ENCODE measurements at places on chromosomes 1 and 21.

DNA sequence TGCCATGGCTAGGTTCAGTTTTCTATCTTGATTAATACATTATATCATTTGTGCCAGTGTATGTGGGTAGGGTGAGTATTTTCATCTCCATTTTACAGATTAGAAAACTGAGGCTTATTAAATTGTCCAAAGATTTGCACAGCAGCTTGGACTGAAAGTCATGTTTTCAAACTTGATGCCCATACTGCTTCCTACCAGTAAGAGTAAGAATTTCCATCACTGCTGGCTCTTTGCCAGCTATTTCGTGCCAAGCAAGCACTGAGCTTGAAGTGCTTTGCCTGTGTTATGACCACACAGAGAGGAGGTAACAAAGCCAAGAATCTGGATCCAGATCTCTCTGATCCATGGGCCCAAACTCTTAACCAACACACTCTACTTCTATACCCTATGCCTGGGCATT, 295.0 kb downstream of the VAV3 start:
- DNase-seq, result no peak

GRCh38 chr1:20470194-20470593, 15.8 kb downstream of the CAMK2N1 start:
- no peak for DNase-seq

GRCh38 chr1:3032371-3033039, 11.2 kb downstream of the ACTRT2 start:
- DNase-seq, result no peak

- peak; percentile 38 for DNase-seq
These were observed 54.1 kb upstream of the MUTYH start for GRCh38 chr1:45394342-45394741.

DNA sequence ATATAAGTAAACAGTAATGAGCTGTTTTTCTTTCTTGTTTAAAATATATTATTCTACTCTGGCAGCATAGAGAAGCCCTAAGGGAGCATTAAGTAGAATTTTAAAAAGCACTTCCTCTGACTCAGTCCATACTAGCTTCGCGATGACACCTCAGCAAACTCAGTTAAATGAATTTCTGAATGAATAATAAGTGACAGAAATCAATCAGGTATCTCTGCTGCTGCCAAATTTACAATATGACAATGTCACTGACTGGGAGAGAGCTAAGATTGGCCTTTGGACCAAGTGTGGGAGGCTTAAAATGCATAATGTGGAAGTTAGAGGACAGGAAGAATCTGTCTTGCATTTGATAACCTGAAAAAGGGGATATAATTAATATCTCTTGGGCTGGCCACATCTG, 296.1 kb downstream of the HHIPL2 start:
- no peak for DNase-seq

GRCh38 chr1:183372586-183373230, 45.5 kb downstream of the NMNAT2 start:
- no peak for DNase-seq

DNA sequence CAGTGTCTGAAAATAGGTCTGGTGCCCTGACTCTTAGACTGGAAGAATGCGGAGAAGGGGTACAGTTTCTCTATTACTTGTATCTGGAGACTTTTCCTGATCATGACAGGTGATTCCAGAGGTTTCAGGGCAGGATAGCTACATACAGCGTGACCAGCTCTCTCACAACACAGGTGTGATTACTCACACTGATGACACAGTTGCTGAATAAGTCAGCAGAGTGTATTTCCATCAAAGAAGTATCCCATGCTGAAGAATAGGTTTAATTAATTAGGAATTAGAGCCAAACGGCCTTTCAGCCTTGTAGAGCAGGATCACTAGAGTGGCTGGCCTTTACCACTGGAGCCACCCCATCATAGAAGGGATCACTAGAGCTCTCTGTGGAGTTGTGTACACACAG, 298.6 kb downstream of the LMX1A start:
- DNase-seq, result no peak

DNA sequence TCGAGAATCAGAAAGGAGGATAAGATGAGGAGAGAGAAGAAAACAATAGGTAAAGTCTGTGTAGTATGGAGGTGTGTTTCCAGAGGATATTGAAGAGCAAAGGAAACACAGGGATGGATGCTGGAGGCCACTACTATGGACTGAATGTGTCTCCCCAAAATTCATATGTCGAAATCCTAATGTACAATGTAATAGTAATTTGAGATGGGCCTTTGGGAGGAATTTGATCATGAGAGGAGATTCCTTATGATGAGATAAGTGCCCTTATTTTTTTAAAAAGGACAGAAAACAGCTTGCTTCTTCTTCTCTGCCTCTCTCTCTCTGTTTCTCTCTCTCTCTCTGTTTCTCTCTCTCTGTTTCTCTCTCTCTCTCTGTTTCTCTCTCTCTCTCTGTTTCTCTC, 602.2 kb upstream of the ADAMTS5 start:
- DNase-seq, result no peak
